ENCODE measurements at places on chromosomes 7 and 10.

- no peak for DNase-seq
These were observed 127.4 kb downstream of the ZNF365 start for GRCh38 chr10:62501547-62501946.

DNA sequence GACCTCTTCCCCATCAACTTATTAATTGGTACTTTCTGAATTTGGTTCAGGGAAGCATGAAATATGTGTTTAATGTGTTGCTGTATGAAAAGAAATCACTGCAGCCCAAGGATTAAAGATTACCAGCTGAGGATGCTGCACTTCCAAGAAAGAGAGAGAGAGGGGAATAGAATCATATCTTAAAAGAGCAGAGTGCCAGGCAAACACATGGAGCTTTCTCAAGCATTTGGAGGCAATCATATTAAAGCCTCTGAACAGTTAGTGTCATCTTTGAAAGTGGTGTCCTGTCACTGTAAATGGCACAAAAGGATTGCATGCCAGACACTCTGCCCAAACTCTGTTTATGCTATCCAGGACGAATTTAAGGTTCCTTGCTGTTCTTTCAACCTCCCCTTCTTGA is 386.7 kb downstream of the SORCS1 start:
- no peak for DNase-seq

GRCh38 chr10:95792211-95792780 is 36.3 kb downstream of the ENTPD1 start:
- no peak for DNase-seq

DNA sequence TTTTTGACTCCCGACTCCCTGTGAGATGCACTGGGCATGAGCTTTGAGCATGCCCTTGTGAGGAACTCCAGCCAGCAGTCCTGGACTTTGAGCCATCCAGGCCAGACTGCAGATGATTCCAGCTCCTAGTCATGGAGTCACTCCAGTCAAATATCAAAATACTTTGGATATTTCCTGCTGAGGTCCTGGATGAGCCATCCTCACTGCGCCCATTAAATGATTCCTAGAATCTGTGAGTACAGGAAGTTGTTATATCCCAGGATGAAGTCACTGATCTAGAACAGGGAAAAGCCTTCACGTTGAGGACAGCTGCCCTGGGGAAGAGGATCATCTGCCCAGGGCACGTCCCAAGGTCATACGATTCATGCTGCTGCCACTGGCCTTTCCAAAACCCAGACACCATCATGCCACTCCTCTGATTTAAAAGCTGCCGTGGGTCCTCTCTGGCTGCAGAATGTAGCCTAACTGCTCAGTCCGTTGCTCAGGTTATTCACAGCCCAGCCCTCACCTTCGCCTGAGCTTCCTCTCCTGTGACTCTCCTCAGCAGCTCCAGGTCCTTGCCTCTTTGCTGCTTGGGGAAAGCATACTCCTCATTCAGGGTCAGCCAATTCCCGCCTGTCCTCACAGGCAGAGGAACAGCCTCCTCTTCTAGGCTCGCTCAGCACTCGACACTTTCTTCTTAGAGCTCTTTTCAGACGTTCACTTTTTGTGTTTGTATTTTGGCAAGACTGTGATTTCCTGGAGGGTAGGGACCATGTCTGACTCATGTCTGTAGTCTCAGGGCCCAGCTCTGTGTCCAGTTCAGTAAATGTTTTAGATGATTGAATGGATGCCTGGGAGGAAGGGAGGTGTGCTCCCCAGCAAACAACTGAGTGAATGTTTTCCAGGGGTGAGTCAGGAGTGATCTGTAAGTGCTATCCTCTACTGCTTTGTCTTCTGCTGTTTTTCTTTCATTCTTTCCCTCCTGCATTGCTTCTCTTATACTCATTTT is 157.8 kb downstream of the SNX10 start:
- DNase-seq, result no peak

- DNase-seq, result no peak
These were observed 11.7 kb downstream of the C1QL3 start for GRCh38 chr10:16509996-16510395.

DNA sequence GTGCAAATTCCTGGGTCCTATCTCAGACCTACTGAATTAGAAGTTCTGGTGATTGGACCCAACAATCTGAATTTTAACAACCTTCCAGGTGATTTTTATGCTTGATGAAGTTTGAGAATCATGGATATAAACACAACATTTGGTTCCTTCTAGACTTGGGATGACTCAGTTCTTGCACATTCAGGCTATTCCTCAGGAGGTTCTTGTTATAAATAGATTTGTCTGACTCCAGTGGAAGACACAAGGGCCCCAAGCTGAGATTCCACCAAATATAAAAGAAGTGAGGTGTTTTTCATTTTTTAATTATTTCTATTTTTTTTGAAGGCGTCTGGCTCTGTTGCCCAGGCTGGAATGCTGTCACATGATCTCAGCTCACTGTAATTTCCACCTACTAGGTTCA is 9.4 kb upstream of the TAS2R16 start:
- no peak for DNase-seq

- no peak for DNase-seq
These were observed 26.9 kb downstream of the AHR start for GRCh38 chr7:17325364-17325763.

- no peak for DNase-seq
These were observed 32.9 kb upstream of the JCAD start for GRCh38 chr10:30092151-30092790.

GRCh38 chr7:77690289-77690688 is 6.0 kb upstream of the RSBN1L start:
- DNase-seq, result no peak

- no peak for DNase-seq
These were observed 125.7 kb downstream of the ABCA13 start for GRCh38 chr7:48296966-48297365.

- DNase-seq, result no peak
These were observed 10.4 kb downstream of the TMEM72 start for GRCh38 chr10:44921506-44921905.

DNA sequence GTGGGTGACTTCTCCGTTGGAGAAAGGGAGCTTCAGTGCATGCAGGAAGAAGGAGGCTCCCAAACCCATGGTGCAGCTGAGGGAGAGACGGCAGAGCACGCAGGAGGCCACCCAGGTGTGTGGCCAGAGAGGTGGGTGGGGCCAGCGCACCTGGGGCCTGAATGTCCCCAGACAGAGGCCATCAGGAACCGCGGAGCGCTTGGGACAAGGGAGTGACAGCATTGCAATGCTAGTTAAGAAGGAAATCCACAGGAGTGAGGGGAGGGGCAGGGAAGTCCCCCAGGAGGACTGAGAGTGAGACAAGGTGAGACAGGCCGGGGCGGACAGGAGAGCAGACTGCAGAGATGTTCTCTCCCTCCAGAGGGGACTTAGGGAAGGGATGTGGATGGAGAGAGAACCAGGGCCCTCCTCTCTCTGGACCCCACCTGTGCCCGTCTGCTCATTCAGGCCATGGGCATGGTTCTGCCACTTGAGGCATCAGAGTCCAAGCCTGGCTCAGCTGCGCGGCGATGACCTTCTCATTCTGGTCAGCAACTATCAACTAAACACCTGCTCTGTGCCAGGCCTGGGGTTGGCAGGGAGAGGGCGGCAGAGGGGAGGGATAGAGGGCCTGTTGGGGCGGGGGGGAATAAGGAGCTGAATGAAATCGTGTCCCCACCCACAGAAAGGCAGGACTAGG is 69.4 kb upstream of the COL13A1 start:
- DNase-seq, result no peak

GRCh38 chr10:68239596-68240150 is 7.8 kb upstream of the ATOH7 start:
- DNase-seq, result no peak

GRCh38 chr7:158991824-158992621 is 135.7 kb downstream of the DYNC2I1 start:
- DNase-seq, result no peak

DNA sequence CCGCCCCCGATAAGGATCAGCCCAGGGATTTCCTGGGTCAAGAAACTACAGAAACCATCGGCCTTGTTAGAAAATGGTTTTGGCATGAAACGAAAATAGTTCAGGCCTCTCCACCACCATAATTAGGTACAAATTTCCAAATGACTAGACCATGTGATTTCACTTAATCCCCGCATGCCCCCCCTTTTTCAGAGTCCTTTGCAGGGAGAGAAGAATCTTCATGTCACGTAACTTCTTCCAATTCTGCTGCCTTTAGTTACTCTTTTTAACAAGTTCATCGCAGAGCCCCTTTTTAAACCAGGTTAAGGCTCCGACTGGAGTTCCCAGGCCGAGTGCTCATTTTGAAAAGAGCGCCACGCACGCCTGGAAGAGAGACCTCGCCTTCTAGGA is 3.4 kb downstream of the PDGFA start:
- no peak for DNase-seq

- no peak for DNase-seq
These were observed 154.9 kb upstream of the ITGB1 start for GRCh38 chr10:33112831-33113455.

GRCh38 chr7:35521941-35522340 is 173.0 kb downstream of the HERPUD2 start:
- DNase-seq, result no peak

DNA sequence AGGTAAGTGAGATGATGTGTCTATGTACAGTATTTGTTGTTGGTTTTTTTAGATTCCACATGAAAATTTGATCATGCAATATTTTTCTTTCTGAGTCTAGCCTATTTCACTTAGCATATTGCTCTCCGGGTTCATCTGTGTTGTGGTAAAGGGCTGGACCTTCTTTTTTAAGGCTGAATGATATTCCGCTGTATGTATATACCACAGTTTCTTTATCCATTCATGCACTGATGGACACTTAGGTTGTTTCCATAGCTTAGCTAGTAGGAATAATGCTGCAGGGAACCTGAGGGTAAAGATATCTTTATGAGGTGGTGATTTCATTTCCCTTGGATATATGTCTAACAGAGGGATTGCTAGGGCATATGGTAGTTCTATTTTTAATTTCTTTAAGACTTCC is 80.8 kb downstream of the FAM107B start:
- DNase-seq, result no peak

DNA sequence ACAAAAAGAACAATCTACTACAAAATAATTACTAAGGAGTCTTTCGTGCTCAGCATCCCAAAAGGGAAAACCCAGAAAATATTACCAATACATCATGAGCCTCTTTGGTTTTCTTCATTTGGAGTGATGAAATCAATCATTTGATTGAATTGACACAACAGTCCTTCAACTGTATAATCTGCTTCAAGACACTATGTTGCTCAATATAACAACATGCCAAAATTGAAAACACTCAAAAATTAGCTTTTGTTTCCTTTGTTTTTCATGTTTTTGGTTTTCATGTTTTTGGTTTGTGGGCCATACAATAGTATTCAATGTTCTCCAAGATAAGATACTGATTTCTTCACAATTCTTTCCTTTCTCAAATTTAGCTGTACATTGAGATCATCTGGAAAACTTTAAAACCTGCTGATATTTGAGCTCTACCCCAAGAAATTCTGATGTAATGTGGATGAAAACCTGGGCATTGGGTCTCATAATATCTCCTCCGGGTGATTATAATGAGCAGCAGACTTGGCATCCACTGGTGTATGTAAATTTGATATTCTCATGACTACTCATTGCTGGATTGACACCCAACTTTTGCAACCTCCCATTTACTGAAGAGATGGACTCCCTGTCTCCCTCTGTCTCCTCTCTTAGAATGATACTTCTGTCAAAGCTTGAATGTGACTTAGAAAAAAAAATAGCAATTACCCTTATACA is 4.6 kb downstream of the SOSTDC1 start:
- DNase-seq, result no peak

- DNase-seq, result no peak
These were observed 1087.1 kb upstream of the LRRN3 start for GRCh38 chr7:110003827-110004226.

DNA sequence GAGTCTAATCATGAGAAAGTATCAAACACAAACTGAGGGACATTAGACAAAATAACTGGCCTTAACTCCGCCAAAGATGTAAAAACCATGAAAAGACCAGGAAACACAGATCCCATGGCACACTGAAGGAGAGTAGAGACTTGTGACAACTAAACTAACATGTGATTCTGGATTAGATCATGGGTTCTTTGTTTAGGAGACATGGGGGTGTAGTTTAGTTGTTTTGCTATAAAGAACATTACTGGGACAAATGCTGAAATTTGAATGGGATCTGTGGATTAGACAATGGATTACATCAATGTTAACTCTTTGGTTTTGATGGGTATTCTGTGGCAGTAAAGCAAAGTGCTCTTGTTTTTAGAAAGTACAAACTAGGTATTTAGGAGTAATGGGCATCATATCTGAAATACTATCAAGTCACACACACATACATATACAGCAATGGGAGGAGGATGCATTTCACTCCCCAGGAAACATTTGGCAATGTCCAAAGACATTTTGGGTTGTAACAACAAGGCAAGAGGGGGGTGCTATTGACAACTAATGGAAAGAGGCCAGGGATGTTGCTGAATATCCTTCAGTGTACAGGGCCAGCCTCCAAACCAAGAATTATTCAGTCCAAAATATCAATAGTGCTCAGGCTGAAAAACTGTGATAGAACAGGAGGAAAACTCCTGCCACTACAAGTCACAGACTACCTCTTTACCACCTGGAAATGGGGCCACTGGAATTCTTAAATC is 32.4 kb downstream of the WAPL start:
- no peak for DNase-seq

DNA sequence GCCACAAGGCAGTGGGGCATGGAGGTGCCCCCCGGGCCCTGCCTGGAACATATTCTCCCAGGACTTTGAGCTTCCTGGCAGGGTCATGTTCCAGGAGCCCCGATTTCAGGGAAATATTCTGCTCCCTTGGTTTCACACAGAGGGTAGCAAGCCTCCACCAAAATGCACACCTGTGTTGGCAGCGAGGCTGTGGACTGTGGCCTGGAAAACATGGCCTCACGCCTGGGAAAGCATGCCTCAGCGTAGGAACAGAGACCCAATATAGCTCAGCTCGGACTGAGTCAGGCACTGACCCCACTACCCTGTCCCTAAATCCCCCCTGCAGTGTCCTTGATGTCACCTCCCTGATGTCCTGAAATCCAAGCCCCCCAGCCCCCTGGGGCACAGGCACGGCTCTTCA is 92.0 kb downstream of the KCNMA1 start:
- DNase-seq, result no peak

GRCh38 chr7:157682946-157683746 is 346.3 kb downstream of the DNAJB6 start:
- no peak for DNase-seq

GRCh38 chr7:128697302-128697905 is 25.3 kb downstream of the GARIN1A start:
- DNase-seq, result no peak

GRCh38 chr10:77305650-77306632 is 331.7 kb downstream of the KCNMA1 start:
- DNase-seq, result no peak

Data from cerebellar nuclear complex (tissue), 1 donor.